ENCODE measurements at places on chromosomes 5 and 9.
A peak's percentile ranks its signal among the peaks of the same experiment; 100 is the strongest.

DNA sequence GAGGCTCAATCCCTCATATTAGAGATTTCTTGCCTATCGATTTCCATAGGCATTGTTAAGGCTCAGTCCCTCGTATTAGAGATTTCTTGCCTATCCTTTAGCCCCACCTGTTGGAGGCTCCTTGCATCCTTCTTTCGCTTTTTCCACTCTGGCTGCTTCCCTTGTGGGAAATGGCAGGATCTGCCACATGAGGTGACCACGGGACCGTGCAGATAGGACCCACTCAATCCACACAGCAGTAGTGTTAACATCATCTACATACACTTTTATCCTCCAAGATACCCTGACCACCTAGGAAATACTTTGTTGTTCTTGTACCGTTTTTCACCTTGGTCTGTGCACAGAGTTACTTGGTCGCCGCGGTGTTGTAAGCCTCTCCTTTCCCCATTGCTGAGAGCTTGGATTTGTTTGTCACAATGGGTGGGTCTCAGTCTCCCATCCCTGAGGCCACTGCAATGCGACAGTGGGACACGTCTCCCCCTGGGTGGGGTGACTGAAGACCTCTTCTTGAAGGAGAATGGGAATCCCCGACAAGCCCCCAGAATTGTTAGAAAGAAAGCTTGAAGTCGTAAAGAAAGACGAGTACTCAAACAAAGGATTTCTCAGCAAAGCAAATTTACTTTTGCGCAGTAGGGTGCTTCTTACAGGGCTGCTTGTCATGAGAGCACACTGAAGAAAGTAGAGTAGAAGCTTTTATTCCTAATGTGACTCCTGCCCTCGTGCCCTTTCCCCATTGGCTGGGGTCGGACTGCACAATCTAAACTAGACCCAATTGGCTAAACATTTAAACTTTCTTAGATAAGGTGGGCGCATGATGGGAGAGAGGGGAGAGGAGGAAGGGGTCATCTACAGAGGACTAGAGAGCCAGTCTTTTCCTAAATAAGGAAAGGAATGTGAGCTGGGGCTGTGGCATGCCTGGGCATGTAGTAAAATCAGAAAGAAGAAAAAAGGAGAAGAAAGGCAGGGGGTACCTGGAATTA, 19.8 kb downstream of the IFT74 start:
- no peak for DNase-seq

DNA sequence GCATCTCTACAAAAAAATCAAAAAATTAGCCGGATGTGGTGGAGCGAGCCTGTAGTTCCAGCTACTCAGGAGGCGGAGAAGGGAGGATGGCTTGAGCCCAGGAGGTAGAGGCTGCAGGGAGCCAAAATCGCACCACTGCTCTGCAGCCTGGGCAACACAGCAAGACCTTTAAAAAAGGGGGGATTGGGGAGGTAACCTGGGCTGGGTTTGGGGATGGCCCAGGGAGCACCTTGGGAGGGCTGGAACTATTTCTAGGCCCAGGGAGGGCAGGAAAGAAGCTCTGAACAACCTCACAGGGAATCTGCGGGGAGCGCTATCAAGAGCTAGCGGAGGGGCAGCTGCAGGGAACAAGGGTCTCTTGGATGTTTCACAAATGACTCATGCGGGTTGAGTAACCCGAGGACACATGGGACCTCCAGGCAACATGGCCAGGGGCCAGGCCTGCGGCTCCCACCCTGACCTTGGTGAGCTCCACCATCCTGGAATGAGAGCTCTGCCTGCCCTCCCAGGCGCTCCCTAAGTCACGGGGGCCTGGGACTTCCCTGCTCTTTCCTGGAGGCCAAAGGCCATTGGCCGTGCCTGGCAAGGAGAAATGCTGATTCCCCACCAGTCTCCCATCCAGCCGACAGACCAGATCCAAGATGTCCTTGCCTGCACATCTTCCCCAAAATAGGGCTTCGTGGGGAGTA, 23.4 kb downstream of the SARDH start:
- DNase-seq, result peak; percentile 27

DNA sequence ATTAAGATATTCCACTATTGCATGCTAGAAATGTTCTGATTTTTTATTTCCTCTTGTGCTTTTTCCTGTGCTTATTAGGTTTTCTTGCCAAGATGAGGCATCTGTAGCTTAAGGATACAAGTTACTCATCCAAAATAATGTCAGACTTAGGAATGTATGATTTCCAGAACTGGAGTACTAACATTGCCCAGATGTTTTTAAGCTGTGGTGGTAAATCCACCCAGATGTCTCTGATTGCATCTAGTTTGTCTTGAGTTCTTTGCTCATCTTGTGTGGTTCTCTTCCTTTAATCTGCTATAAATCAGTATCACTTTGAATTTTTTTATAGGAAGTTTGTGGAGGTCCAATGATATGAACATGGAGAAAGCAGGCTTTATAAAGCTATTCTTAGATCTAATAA, 337.5 kb upstream of the ZNF608 start:
- DNase-seq, result no peak

- DNase-seq, result no peak
These were observed 104.9 kb downstream of the SYK start for GRCh38 chr9:90906316-90907055.

DNA sequence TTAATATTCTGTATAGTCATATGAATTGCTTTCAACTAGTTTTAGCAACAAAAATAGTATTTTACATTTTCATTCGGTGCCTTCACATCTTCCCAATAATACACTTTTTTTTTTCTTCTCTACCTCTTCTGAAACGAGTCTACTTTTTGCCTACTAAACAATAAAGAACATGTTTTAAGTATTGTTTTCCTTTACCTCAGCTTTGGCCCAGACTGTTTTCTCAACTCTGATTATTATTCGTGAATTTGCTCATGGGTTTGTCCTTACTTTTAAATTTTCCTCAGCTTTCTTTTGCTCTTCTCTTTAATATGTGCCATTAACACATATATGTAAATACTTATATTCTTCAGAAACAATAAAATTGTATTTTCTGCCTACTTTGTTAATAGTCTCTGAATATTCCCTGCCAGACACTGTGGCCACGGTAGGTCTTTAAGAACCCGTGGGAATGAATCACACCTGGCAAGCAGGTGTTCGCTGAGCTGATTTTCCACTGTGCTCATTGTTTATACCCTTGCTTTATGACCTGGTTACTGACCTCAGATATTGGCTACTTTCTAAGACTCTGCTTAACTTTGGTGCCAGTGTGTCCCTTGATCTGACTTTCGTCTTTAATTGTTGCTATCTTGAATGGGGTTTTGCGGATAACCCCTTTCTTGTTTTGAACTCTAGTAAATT, 49.1 kb downstream of the FAM170A start:
- DNase-seq, result no peak

- DNase-seq, result no peak
These were observed 117.5 kb upstream of the MTAP start for GRCh38 chr9:21684831-21685362.

- no peak for DNase-seq
These were observed 74.7 kb upstream of the ANKRD55 start for GRCh38 chr5:56307714-56308333.

DNA sequence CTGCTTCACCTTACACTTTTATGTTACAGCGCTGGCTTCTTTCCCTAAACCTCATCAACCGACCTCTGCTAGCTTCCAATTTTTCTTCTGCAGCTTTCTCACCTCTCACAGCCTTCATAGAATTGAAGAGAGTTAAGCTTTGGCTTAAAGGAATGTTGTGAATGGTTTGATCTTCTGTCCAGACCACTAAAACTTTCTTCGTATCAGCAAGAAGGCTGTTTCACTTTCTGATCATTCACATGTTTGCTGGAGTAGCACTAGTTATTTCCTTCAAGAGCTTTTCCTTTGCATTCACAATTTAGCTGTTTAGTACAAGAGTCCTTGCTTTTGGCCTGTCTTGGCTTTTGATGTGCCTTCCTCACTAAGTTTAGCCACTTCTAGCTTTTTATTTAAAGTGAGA, 49.5 kb downstream of the NR3C1 start:
- DNase-seq, result no peak

DNA sequence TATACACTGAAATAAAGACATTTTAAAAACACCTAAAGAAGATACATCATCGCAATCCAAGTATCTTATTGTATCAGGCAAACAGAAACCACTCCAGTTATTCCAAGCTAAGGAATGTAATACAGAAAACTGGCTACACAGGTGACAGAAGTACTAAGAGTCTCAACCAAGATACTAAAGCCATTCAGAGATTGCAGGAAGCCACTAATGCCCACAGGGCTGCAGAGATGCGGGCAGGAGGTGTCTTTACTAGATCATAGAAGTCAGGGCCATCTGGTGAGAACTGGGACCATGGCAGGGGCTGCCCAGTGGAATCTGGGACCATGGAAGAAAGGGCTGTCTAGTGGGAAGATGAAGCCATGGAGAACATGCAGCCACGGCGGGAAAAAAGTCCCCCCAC, 365.6 kb downstream of the NDUFS4 start:
- no peak for DNase-seq

DNA sequence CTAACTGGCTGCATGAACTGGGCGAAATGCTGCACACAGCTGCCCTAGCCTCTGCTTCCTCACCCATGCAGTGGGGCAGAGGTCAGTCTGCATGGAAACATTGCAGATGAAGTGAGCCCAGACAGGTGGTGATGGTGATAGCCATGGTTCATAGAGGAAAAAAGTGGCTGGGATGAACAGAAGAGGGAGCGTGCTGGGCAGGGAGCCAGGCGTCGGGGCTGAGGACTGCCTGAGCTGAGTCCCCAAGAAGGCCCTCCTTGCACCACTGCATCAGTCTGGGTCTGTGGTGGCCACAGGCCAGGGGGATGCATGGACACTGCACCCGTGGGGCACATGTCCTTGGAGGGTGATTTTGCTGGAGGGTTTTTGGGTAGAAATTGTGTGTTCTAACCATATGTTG, 80.5 kb downstream of the AMBP start:
- DNase-seq, result no peak

DNA sequence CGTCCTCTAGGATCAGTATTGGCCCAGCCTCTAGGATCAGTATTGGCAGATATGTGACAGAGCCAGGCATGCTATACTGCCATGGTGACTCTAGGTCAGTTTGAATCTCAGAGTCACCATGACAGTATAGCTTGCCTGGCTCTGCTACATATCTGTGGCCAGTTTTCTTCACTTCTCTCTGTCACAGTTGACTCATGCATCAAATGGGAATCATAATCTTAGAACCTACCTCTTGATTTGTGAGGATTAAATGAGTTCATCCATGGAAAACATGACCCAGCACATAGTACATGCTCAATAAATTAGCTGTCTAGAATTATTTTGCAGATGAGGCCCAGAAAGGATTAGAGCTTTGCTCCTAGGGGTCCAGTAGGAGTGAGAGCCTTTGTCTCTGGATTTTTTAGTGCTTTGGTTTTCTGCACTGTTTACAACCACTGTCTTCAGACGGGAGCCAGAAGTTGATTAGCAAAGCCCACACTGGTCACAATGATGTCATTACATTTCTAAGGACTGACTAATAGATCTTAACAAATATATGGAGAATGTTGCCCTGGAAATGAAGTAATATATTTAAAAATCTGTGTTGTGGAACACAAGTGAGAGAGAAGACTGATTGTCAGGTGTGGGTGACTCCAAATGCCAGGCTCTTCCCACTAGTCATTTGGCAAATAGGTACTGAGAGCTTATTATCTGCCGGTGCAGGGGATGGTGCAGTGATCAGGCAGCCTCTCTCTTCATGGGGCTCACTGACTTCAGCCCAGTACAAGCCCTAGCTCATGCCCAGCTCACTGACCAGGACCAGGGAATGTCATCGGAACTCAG, 76.0 kb downstream of the COL15A1 start:
- DNase-seq, result no peak

DNA sequence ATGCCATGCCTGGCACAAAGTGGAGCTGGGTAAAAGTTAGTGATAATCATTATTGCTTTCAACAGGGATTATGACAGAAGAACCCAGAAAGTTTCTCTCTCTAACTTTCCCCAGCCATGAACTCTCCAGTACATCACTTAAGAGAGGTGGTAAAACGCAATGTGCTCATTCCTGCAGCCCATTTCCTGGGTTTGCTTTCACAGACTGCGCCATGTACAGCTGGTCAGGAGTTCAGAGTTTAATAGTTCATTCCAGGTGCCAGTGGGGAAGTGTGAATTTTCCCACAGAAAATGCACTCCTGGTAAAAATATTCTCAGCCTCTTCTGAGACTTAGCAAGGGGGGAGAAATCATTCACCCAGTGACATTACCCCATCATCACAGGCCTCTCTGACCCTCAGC, 35.5 kb downstream of the ADAM19 start:
- no peak for DNase-seq

DNA sequence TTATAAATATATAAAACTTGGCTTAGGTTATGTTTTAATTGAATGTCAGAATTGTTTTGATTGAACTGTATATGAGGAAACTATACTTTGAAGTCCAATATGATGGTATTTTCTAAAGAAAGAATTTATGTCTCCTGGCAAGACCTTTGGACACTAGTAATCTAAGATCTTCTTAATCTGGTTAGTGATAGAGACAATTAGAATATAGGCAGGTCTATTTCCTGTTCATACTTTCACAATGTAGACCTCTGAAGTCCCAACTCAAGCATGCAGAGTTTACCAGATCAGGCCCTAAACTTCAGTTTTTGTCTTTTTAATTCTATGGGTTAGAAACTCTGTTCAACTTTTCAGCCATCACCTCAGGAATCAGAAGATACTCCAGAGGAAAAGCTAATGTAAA, 6.9 kb upstream of the TMEM161B start:
- DNase-seq, result no peak

- DNase-seq, result no peak
These were observed 10.7 kb downstream of the PDLIM4 start for GRCh38 chr5:132267931-132268768.

DNA sequence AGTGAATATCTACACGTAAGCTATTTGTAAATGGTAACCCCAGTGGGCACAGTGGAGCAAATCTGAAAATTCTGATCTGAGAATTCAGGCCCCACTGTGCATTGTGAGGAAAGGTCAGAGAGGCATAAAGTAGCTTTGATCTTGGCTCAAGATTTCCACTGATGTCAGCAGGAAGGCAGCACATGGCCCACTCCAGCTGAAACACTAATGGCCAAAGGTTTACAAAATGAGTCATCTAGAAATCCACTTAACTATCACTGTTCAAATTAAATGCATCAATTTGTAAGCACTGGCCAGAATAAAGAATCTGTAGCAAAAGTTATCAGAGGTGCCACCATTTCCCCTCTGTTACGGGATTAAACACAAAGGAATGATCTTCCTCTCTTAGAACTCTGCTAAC, 191.6 kb downstream of the C9orf152 start:
- DNase-seq, result no peak

DNA sequence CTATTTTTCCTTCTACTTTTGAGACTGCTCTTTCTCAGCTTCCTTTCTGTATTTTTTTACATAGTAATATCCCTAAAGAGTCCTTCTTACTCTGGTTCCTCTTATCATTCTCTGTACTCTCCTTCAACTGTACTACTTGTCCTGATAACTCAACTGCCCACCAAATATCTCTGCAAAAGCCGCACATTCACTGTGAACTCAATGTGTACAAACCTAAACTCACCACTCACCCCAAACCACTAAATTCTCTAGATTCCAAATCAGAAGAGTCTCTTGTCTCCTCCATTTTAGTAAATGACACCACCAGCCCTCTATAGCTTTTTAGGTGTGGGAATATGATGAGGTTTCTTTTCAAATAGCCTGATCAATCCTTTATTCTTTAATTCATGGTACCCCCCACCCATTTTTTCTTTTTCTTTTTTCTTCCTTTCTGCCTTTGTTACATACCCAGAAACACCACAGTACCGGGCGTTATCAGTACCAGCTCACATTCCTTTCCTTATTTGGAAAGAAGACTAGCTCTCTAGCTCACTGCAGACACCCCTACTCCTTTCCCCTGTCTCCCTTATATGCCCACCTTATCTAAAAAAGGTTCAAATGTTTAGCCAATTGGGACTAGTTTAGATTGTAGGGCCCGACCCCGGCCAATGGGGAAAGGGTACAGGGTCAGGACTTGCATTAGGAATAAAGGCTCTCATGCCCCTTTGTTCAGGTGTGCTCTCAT, 63.1 kb upstream of the RANBP6 start:
- no peak for DNase-seq

Data from dorsolateral prefrontal cortex (tissue), 122 donors.